Dermis microvascular lymphatic vessel endothelial cell (primary cell): ENCODE measurements at places on chromosomes 3 and 15.

GRCh38 chr15:76176487-76177085 lies 116.8 kb downstream of the TMEM266 start:
- DNase-seq = no peak

DNA sequence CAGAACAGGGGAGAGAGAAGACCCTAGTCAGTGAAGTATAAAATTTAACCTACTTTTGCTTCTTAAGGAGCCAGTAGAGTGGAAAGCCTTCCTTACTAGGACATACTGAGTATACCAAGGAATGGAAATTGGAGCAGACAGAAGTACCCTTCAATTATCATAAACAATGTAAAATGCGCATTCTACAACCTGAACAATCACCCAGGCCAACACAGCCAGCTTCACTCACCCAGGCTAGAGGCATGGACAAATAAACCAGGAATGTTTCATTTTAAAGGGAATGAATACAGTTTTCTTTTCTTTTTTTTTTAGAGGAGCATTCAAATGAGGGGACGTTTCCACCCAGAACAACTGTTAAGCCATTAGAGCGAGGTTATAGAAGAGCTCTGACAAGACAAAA lies 41.9 kb upstream of the PLXND1 start:
- DNase-seq = no peak

- no peak for DNase-seq
Observed at GRCh38 chr3:88408935-88409334, 259.2 kb downstream of the C3orf38 start.

DNA sequence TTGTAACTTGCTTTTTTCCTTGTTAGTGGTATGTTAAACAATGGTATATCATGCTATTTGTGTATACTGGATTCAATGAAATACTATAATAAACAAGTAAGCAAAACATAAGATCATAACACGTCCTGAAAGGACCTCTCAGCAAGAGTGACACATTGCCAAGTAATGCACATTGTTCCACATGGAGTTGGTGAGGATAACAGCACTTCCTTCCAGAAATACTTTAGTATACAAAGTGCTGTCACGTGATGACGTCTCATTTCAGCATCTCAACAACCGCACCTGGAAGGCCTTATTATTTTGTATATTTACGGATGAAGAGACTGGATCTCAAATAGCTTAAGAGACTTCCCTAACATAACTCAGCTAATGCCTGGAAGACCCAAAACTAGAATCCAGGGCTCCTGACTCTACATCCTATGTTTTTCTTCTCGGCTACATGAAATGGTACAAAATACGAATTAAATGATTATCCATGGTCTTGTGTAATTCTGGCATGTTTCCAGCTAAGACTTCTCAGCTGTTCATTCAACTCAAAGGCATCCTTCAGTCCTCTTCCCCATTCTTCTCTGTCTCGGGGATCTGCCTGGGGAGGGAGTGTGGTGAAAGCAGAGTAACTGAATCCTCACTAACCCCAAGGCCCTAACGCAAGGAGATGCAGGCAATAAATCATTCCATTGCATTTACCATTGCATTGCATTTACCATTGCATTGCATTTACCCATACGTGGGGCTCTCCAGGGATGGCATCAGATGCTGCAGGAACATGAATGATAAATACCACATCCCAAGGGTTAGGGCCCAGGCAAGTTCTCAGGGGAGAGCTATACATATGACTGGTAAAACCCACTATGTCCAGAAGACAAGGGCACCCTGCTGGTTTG lies 79.2 kb downstream of the LIPC start:
- DNase-seq = no peak

DNA sequence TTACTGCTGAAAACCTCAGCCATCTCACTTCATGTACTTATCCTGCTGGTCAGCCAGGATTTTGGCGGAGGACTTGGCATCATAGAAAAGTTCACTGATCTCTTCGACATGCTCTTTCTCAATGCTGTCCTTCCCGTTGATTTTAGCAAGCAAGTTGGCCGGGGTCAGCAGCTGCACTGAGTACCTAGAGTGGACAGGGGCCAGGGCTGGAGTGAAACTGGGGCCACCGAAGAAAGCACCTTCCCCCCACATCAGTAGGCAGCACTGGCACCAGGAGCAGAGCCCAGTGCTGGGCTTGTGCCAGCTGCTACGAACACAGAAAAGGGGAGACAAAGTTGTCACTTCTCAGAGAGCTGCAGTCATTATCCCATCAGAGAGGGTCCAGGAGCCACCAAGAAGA lies 29.0 kb downstream of the SEC61A1 start:
- DNase-seq = no peak

DNA sequence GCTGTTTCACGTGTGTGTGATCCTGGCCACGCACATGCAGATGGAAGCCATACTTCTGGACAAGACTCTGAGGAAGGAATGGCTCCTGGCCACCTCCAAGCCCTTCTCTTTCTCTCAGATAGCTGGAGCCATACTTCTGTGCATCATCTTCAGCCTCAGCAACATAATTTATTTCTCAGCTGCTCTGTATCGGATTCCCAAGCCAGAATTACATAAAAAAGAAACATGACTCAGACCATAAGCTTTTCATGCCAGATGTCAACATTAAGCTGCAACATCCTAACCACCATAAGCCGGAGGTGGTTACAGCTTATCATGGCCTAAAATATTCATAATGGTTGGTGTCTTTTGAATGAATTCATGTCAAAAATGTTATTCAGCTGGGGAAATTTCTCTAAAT lies 10.6 kb upstream of the KIF23 start:
- DNase-seq = no peak

- DNase-seq = no peak
Observed at GRCh38 chr3:177236704-177237103, 39.4 kb upstream of the TBL1XR1 start.
